ENCODE measurements at places on chromosomes 12 and 14.

GRCh38 chr12:110940933-110941332 is 20.6 kb upstream of the MYL2 start:
- DNase-seq: no peak

- no peak for DNase-seq
These were observed 96.1 kb downstream of the PLXNC1 start for GRCh38 chr12:94244165-94245133.

GRCh38 chr14:62301911-62302310 is 539.7 kb downstream of the SNAPC1 start:
- no peak for DNase-seq

DNA sequence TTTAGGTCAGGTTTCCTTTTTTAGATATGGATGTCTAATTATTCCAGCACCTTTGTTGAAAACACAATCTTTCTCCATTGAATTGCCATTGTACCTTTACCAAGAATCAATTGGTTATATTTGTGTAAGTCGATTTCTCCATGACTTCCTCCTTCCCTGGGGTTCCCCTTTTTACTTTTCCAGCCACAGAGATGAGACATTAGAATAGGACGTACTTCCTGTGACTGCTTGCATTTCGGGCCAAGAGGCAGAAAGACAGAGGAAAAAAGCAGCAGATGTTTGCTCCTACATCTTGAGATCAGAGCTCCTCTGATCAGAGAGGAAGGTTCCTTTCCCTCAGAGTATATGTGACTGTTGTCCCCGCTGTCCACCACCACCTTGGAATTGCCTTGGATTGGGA is 453.7 kb upstream of the RGS6 start:
- DNase-seq: no peak

DNA sequence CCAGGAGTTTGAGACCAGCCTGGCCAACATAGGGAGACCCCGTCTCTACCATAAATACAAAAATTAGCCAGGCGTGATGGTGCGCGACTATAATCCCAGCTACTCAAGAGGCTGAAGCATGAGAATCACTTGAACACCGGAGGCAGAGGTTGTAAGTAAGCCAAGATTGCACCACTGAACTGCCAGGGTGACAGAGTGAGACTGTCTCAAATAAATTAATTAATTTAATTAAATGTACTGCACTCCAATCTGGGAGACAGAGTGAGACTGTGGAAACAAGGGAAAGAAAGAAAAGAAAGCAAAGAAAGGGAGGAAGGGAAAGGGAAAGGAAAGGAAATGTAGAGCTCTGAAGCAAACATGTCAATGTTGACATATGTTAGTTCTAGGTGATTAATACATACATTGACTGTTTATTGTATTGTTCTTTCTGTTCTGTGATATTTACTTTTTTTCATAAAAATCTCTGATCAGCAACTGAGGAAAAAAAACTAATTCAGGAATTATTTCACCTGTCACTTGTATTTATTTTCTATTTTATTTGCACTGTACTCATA is 99.6 kb downstream of the DENND5B start:
- DNase-seq: no peak

DNA sequence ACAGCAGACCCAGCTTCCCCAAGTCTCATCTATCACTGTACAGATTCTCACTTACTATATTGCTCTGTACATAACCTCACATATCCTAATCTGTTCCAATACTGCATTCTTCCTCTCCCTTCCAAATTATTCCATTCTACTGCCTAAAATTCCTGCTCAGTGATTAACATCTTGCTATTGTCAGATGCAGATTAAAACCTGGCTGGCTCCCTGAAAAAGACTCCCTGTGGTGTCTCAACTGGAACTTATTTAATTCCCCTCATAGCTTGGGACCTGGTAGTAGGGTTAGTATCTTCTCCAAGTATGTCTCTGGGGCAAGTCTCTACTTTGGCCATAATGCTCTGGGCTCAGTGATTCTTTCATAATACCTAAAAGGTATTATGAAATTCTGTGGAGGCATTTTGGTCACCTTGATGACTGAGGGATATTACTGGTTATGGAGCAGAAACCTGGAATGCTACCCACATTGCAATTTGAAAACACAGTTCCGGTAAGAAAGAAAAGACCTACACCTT is 55.8 kb downstream of the PAWR start:
- DNase-seq: no peak

DNA sequence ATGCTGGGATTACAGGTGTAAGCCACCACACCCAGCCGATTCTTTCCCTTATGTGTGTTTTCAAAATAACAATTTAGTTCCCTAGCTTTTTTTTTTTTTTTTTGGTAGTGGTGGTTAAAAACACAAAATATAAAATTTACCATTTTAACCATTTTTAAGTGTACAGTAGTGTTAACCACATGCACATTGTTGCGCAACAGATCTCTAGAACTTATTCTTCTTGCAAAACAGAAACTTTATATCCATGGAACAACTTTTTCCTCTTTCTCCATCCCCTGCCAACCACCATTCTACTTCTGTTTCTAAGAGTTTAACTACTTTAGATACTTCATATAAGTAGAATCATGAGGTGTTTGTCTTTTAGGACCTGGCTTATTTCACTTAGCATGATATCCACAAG is 1.1 kb upstream of the NDUFA12 start:
- no peak for DNase-seq

DNA sequence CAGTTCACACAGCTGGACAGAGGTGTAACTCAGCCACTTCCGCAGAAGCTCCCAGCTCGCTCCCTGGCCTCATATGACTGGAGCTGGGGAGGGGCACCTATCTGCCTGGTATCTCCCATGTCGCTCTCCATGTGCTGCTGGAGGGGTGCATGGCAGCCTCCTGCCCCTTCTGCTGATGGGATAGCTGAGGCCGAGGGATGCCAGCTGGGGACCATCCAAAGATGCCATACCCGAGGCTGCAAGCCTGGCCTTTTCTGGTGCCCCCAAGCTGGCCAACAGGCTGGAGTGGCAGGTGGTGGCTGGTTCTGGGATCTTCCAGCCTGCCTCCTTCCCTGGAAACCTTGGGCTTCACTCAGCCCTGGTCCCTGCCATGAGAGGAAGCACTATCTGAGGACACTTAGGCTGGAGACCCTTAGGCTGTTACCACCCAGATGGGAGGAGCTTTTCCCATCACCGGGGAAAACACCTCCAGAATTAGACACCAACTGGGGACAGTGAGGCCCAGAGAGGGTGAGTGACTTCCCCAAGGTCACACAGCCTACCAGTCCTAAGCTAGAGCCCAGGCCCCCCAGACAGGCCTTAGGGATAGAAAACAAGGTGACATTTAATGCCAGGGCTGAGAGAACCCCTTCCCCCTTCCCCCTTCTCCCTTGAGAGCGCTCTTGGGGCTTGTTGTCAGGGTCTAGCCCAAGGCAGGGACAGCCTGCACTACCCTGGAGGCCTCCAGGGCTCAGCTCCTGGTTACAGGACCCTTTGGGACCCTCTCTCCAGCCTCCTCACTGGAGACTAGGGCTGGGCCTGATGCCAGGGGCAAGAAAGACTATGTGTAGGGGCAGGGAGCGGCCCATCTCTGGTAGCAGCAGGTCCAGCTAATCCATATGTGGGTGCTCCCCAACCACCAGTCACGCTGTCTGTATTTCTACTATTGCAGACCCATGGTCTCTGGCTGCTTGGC is 7.1 kb downstream of the DTX1 start:
- no peak for DNase-seq

GRCh38 chr14:35336494-35337268 is 44.5 kb downstream of the PSMA6 start:
- no peak for DNase-seq

DNA sequence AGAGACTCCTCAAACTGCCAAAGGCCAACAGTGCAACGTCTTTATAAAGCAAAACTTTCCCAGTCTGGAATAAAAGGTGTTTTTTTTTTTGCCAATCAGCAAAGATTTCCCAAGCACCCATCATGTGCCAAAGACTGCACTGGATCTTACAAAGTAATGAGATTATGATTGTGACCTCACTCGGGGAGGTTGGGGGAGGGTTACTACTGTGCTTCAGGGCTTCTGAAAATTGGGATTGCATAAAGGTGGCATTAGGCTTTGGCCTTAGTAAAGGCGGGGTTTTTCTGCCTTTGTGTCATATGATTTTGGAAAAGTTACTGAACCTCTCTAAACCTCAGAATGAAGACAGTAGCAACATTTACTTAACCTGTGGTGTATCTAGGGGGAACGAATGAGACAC is 233.8 kb downstream of the DACT1 start:
- DNase-seq: no peak

DNA sequence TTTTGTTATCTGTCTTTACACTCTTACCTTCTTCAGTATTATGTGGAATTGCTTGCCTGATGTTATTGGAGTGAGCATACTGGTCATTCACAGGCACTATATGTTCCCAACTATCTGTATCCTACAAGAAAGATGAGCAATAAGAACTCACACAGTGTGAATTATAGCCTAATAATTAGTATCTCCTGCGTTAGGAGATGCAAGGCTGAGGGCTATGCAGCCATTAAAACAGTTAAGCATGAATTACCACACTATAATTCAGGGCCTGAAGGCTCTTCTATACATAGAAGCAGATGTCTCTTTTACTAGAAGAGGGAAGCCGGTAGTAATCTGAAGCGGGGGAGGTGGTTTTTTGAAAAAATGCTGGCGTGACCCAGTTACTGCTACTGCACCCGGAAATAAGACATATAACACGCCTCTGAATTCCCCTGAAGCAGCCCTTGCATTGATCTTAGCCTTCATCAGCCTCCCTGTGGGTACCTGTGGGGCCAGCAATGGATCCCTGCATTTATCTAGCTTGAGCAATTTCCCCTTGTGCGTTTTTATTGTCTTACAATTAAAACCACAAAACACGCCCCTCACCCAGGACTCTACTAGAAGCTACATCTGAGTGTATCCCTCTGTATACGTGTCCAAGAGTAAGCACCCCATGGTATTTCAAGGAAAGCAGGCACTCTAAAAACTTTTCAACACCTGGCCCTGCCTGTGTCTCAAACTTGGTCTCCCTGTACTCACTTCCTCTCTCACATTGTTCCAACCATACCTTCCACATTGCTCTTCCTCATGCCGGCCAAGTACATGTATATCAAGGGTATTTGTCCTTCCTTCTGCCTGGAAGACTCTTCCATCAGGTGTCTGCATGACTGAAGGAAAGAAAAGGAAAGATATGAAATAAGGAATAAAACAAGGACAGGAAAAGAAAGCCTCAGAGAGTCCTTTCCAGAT is 210.9 kb upstream of the ARID2 start:
- no peak for DNase-seq

DNA sequence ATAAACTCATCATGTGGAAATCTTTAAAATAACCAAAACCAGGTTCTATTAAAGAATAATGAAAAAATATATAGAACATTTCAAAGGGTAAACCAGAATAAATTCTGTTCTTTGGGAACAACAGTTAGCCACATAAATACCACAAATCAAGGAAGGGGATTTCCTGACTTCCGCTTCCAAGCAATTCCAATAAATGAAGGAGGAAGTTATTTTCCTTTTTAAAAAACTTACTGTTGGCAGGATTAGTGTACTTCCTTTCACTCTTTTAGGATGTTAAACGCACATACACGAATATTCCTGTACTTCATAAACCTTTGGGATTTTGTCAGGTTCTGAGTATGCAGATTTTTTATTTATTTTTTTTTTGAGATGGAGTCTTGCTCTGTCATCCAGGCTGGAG is 13.7 kb upstream of the LIMA1 start:
- no peak for DNase-seq

GRCh38 chr12:48651681-48652080 is 30.4 kb downstream of the KANSL2 start:
- no peak for DNase-seq

DNA sequence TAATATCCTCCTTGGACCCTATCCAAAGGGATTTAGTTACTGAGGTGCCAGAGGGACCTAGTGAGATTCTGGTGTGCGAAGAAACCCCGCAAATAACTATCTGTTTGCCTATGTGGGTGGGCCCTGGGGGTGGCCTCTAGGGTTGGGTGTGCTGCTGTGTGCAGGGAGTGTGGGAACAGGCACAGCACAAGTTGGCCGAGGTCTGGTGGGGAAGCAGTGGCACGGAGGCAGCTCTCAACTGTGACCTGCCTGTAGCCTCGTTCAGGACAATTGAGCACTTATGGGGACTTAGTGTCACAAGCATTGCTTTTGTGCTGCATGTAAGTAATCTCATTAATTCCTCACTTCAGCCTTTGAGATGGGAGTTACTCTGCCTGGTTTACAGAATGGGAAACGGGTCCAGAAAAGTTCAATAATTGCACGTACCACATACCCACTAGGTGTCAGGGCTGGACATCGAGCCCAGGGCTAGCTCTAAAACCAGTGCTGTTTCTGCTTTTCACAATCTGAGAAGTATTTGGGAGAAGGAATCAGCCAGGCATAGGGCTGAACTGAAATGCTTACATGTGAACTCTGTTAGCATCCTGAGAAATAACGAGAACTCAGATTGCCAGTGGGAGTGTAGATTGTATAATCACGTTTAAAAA is 58.8 kb downstream of the TECPR2 start:
- DNase-seq: no peak

DNA sequence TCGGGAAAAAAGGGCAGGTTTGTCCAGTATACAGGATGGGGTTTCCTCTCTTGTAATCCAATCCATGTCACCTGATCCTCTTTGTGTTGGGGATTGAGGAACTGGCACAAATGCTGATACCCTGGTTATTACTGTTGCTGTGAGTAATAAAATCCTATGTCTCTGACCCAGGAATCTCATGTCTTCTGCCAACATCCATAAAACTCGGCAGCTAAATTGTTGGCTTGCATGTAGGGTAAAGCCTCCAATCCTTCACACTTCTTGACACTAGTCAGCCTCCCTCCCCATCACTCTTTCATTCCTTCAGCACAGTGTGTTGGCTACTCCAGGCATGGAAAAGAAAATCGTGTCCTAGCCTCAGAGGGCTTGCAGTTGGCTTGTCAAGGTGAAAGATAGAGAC is 9.2 kb upstream of the NOS1 start:
- DNase-seq: no peak

DNA sequence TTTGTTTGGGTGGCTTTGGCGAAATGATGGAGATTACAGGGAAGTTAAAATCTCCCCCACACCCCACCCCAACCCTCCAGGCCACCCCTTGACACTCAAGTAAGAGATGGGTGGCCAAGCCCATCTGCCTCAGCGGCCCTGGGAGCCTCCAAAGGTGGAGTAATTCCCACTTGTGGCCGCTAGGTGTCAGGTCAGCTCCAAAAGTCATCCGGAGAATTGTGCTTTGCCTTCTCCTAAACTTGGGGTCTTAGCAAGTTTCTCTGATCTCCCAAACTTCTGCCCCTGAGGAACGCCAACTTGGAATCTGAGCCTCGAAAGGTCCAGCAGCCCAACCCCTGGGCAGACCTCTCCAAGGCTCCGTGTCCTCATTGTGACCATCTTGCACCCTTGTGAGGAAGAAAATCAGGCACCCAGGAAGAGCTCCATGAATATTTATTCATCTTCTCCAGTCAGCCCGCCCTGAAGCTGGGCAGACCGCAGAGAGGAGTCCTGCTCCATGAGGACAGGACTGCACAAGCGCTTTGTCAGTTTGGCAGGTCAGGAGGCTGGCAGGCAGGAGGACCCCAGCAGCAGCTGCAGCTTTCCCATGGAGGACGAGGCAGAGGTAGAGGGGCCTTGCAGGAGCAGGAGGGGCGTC is 46.7 kb downstream of the LRRC74A start:
- DNase-seq: no peak

All from NCI-H187 treated with DMSO at 0.1 percent for 48 hours (cell line).